ENCODE measurements at places on chromosomes 7 and 10. TPM values are rescaled to one million over a fixed set of nuclear protein-coding genes. Genes with fewer than 3 reads are reported as not detected.

GRCh38 chr7:41878309-41879295, 175.7 kb upstream of the INHBA start:
- no peak for DNase-seq

DNA sequence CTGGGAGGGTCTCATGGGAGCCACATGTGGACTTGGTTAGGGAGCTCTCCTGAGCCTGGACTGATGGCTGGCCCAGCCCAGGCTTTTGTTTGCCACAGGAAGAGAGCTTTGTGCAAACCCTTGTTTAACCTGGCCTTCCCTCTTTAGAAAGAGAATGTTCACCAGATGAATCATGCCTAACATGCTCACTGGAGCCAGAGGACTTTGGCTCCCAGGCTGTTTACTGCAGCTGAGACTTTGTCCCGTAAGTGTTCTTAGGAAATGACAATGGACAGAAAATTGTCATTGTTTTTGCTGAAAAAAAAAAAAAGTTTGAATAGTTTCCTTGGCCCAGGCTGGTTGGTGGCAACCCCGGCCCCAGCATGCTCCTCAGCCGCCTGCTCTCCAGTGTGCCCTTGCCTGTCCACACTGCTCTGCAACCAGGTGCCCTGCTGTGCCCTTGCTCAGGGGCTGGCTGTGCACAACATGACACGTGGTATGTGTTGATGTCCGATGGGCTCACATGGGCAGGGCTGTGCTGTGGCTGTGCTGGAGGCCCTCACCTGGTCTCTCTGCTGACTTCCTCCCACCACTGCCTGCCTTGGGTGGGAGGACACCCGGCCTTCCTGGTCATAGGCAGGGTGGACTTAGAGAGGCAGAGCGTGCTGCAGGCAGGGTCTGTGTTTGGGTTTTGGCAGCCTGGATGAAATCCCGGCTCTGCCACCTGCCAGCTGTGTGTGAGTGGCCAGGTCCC, 215.3 kb upstream of the ZNF32 start:
- peak; percentile 85 for DNase-seq

GRCh38 chr7:30175180-30175579, 40.4 kb downstream of the MTURN start:
- no peak for DNase-seq

DNA sequence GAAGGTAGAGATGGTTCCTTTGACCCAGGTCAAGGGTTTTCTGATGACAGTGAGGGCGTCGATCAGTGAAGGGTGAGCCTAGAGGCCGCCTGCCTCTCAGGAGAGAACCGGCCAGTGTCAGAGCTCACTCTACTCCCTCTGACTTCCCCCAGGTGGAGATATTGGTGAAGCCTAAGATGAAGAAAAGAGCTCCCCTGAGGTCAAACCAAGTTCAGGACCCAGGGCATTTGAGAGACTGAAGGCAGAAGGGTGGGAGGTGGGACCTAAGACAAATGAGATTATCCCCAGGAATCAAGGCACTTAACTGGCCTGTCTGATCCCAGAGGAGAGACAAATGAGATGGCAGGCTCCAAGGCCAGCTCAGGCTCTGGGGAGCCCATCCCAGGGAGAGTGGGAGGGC, 104.7 kb downstream of the CDH23 start:
- DNase-seq, result no peak

- DNase-seq, result no peak
Observed at GRCh38 chr10:79207726-79208125, 139.0 kb downstream of the ZMIZ1 start.

- no peak for DNase-seq
Observed at GRCh38 chr7:91239171-91239604, 25.0 kb upstream of the FZD1 start.

DNA sequence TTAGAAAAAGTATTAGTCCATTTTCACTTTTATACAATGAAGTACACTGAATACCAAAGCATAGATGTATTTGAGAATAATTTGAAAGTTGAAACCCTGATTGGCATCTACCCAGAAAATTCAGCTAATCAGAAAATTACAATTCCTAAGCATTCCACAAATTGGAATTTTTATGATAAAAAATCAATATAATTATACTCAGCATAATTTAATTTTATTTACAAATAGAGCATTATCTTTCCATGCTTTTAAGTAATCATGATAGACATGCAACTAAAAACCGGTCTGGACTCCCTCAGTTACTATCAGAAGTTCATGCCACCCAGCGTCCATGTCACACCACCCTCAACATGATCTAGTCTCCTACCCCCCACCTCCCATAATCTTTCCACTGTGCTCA, 50.4 kb downstream of the ARL4A start:
- no peak for DNase-seq

DNA sequence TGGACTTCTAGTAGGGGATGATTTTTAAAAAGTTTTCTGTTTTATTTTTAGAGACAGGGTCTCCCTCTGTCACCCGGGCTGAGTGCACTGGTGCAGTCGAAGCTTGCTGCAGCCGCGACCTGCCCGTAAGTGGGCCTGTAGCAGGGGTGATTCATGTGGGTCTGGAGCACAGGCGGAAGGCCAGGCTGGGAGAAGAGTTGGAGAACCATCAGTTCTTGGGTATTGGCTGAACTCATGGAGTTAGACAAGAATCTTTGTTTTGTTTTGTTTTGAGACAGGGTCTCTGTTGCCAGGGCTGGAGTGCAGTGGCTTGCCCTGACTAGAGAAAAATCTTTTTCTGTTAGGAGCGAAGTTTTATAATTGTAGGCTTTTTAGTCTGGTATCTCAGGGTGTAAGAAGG, 5.7 kb downstream of the SRRT start:
- DNase-seq, result no peak

DNA sequence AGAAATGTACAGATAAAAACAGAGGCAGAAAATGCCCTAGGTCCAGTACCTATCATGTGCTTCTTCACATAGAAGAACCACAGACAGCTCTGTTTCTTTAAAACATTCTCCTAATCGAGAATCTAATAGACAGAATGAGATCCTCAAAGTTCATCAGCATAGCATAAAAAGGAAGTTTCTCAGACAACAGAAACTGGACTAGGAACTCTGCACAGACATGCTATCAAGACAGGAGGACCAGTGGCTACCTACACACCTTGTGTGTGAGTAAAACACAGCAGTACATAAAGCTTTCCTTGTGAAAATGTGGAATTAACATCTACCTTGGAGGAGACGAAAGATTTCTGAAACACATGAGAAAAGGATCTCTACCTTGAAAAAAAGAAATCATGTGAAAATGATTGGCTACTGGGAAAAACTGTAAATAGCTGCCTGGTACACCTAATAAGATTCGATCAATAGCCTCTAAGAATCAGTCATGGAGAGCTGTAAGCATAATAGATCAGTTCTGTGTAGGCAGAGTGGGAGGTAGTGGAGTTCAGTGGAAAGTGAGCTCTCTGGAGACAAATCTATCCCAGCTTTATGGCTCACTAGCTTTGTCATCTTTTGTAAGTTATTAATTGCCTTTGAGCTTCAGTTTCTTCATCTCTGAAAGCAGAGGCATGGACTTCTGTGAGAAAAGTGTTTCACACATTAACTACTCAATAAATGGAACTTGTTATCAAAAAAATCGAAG, 26.7 kb downstream of the ELAPOR2 start:
- no peak for DNase-seq

DNA sequence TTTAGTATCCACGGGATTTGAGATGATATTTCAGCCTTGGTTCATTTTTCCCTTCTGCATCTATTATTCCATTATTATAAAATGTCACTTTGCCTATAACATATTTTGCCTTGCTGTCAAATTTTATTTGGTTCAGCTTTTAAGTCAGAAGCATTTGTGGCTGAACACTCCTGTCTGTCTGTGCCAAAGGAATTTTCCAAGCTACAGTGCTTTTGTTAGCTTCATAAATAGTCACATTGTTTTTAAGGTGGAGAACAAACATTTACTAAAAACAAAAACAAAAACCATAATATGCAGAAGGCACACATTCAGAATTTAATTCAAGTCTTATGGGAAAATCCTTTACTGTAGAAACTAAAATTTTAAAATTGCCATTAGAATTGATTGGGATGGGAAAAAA, 33.8 kb upstream of the ELMO1 start:
- no peak for DNase-seq

DNA sequence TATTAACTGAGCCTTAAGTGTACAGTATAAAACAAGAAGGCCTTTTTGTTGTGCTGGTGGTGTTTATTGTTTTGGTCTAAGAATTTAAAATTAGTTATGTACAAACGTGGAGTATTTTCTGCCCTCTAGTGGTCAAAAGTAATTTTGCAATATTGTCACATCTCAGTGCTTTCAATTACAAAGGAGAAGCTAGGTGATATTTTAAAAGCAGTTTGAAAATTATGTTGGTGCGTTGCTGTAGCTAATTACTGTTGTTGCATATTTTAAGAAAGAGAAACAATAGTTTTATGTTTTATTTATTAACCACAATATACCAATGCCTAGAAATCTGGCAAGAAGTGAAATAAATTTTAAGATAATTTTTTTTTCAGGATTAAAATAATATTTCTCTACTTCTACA, 11.4 kb downstream of the NPVF start:
- peak; percentile 42 for DNase-seq

DNA sequence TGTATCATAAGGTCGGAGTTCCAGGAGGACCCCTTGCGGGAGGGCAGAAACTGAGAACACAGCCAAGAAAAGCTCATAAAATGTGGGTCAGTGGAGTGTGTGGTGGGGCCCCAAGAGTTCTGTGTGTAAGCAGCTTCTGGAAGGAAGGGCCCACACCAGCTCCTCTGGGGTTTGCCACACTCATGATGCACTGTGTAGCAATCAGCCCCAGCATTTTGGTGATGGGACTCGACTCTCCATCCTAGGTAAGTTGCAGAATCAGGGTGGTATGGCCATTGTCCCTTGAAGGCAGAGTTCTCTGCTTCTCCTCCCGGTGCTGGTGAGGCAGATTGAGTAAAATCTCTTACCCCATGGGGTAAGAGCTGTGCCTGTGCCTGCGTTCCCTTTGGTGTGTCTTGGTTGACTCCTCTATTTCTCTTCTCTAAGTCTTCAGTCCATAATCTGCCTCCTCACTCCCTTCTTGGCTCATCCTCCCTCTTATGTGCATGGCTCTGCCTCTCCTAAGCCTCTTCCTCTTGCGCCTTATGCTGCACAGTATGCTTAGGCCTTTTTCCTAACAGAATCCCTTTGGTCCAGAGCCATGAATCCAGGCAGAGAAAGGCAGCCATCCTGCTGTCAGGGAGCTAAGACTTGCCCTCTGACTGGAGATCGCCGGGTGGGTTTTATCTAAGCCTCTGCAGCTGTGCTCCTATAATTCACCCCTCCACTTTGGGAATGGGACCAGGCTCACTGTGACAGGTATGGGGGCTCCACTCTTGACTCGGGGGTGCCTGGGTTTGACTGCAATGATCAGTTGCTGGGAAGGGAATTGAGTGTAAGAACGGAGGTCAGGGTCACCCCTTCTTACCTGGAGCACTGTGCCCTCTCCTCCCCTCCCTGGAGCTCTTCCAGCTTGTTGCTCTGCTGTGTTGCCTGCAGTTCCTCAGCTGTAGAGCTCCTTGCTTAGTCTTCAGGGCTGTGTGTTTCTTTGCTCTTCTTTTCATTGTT, 17.8 kb downstream of the PRSS2 start:
- DNase-seq, result no peak

GRCh38 chr10:60048091-60048501, 141.7 kb upstream of the CCDC6 start:
- DNase-seq, result peak; percentile 12

DNA sequence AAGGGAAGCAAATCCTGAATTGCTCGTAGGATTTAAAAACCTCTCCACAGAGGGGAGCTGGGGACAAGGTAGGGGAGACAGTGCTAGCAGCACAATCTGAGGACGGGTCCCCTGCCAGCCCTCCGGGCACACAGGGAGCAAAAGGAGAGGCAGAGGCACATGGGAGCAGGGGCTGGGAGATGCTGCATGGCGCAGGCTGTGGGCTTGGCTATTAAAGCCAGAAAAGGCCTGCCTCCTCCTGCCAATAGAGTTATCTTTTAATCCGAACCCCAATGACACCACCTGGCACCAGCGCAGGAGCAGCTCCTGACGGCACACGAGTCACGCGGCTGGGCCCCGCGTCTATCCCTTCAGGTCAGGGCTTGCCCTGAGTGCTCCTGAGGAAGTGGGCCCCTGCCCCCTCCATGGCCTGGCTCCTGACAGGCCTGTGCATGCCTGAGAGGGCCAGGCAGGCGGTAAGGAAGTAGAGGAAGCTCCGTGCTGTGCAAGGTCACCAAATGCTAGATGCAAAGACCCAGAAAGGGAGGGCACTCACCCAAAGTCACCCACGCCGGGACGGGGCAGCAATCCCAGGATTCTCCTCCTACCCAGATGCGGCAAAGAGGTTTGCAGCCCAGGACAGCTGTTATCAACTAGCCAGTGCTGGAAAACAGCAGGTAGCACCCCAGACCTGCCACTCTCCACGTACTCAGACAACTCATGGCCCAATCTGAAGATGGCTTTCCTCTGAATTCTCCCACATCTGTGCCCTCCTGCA, 28.1 kb downstream of the DLG5 start:
- peak; percentile 83 for DNase-seq

DNA sequence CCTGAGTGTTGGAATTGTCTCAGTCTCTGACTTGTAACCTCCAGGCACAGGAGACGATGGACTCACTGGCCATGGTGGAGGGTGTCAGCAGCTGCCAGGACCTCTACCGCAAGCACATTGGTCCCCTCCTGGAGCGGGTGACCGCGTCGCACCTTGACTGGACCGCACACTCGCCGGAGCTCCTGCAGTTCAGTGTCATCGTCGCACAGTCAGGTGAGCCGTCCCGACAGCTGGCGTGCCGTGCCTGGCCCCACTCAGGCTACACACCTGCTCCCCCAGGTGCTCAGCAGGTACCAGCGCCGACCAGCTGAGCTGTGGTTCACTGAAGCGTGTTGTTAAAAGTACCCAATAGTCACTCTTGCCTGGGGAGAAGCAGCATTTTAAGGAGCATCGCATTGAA, 36.7 kb upstream of the PRKAR1B start:
- DNase-seq, result no peak

GRCh38 chr7:82012453-82012852, 242.6 kb upstream of the HGF start:
- no peak for DNase-seq

GRCh38 chr7:49643321-49643720, 130.1 kb upstream of the VWC2 start:
- DNase-seq, result no peak

GRCh38 chr10:113681533-113682470, 2.1 kb downstream of the CASP7 start:
- no peak for DNase-seq

Gene PON1
- not detected for total RNA-seq

Gene STYXL1
- 129 TPM for total RNA-seq

Gene CALHM3
- not detected for total RNA-seq

Gene TSPAN14
- total RNA-seq, result 92.5 TPM

Gene NPC1L1
- total RNA-seq, result not detected

Gene OR2A7
- total RNA-seq, result not detected

Gene IDE
- total RNA-seq, result 31.1 TPM

Gene ERCC6
- total RNA-seq, result 4.3 TPM

All from Caki2 (cell line).